Central memory CD4-positive, alpha-beta T cell (primary cell): ENCODE measurements at places on chromosomes 16 and 17.

- no peak for DNase-seq
These were observed 216.1 kb downstream of the ABCC12 start for GRCh38 chr16:47939680-47940079.

DNA sequence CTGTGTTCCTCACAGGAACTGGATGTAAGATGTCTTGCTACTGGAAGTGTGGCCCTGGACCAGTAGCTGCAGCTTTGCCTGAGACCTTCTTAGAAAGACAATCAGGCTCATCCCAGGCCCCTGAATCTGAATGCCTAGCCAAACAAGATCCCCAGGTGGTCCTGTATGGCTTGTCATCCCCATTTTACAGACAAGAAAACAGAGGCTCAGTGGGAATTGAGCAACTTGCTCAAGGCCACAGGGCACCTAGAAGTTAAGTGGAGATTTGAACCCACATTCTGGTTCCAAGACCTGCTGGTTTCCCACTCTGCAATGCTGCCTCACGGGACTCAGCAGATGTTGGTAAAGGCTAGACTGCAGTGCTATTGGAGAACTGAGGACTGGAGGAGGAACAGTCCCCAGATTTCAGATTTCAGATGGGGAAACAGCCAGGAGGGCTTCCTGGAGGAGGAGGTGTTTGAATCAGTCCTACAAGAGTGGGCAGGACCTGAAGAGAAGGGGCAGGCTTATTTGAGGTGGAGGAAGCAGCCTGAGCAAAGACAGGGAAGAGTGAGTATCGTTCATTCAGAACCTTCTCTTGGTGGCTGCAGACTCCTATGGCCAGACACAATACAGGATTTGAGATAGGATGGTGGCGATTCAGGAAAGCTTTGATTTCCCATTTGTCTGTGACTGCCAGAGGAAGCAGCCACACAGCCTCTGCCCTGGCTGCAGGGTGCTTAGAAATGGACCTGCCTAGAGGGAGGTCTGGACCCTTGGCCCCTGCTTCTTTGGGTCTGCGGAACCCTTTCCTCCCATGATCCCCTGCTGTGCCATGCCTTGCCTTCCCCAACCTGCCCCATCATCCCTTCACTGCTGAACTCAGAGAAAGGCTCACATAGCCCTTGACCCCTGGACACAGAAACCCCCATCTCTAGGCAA is 233.4 kb upstream of the NLRP1 start:
- no peak for DNase-seq

GRCh38 chr17:76968707-76969597 is 100.7 kb downstream of the MGAT5B start:
- peak; percentile 46 for DNase-seq

DNA sequence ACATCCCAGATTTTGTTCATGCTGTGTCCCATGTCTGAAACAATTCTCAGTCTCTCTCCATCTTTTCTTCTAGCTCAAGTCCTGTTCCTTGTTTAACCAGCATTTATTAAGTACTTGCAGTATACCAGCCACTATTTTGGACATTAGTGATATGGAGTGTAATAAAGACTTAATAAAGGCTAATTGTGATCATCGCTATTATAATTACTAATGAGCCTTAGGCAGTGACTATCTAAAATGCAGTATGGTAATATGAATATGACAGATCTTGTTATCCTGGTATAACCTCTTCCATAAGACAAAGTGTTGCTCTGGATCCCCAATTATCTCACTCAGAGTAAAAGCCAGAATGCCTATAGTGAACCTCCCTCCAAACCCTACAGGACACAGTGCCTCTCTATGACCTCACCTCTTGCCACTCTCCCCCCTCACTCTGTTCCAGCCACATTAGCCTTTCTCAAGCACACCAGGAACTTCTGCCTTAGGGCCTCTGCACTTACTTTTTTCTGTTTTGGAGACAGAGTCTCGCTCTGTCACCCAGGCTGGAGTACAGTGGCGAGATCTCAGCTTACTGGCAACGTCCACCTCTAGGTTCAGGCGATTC is 1.8 kb upstream of the FLOT2 start:
- DNase-seq: no peak

- DNase-seq: no peak
These were observed 16.8 kb upstream of the USP43 start for GRCh38 chr17:9628509-9628908.

GRCh38 chr17:42422958-42423712 is at the start of gene CAVIN1:
CAVIN1 (minus strand) TSS chr17:42423256; CDS start chr17:42423097, 159 bp downstream.
- DNase-seq: no peak

GRCh38 chr16:27468941-27469531 is 67.1 kb downstream of the IL21R start:
- DNase-seq: no peak

GRCh38 chr17:83030432-83030831 is 49.0 kb upstream of the METRNL start:
- DNase-seq: no peak

GRCh38 chr16:58458606-58459343 is 41.2 kb upstream of the NDRG4 start:
- no peak for DNase-seq

- peak; percentile 77 for DNase-seq
These were observed 2.7 kb downstream of the FHOD1 start for GRCh38 chr16:67244387-67245185.

DNA sequence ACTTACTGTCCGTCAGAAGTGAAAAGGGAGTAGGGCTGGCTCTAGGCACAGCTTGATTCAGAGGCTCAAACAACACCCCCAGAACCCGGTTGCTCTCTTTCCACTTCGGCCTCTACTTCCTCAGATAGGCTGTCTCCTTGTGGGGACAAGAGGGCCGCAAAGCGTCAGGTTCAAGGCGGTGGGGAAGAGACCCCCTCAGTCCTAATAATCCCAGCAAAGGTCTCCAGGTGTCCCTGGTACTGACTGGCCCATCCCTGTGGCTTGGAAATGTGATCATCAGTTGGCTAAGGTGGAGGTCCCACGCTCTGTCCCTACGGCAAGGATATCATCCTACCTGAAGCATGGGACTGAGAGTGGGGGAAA is 26.0 kb downstream of the NGFR start:
- no peak for DNase-seq

- no peak for DNase-seq
These were observed 103.5 kb upstream of the KIF2B start for GRCh38 chr17:53719229-53719628.
